ENCODE measurements at places on chromosomes 11 and 22. TPM values are rescaled to one million over a fixed set of nuclear protein-coding genes. Genes with fewer than 3 reads are reported as not detected.

Gene KCNJ1
- total RNA-seq: not detected

Gene UPK2
- 0.71 TPM for total RNA-seq

Gene SPATA19
- not detected for total RNA-seq

Gene NAALAD2
- total RNA-seq: not detected

Gene KCNK7
- total RNA-seq: 1.4 TPM

Gene PRRG4
- total RNA-seq: 0.53 TPM

Gene MUC5AC
- total RNA-seq: 3.6 TPM

Gene TRIM44
- 25.7 TPM for total RNA-seq

Gene HBG2
- not detected for total RNA-seq

Gene ST14
- 0.56 TPM for total RNA-seq

Gene LDHAL6A
- total RNA-seq: not detected

Gene MS4A3
- not detected for total RNA-seq
